Liver (tissue), 10 donors: ENCODE measurements at places on chromosomes 5 and 9. TPM values are rescaled to one million over a fixed set of nuclear protein-coding genes. Genes with fewer than 3 reads are reported as not detected.

TMC1 gene
- not detected for total RNA-seq

CBY3 gene
- not detected for total RNA-seq

LURAP1L gene
- total RNA-seq = 18.6 TPM

SLC25A2 gene
- 0.42 TPM for total RNA-seq

MLANA gene
- 0.25 TPM for total RNA-seq

CDH6 gene
- 1.0 TPM for total RNA-seq

GRCh38 chr9:121473229-121473628 lies 26.4 kb downstream of the GGTA1 start:
- no peak for DNase-seq

GRCh38 chr9:86589273-86589672 lies 235.1 kb upstream of the TUT7 start:
- DNase-seq = no peak

DNA sequence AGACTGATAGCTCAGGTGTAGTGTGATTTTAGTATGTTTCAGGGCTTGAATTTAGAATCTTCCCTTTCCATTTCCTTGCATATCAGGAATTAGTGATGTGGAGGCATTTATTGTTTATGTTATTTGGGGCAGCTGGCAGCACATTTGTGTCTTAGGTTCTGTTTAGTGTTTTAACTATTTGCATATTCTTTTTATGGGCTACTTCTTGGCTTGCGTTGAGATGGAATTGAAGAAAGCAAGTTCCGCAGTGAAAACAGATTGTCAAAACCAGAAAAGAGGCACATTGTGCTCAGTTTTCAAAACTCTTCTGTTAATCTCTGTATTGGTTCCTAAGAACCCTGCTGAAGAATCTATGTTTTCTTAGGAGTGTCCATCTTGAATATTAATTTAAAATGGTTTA lies 80.3 kb downstream of the ZSWIM6 start:
- no peak for DNase-seq

DNA sequence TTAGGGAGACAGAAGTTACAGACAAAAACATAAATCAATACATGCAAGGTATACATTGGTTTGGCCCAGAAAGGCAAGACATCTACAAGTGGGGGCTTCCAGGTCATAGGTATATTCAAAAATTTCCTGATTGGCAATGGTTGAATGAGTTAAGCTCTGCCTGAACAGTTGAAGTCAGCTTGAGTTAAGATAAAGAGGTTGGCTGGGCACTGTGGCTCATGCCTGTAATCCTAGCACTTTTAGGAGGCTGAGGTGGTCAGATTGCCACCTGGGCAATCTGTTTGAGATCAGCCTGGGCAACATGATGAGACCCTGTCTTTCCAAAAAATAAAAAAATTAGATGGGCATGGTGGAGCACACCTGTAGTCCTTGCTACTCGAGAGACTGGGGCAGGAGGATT lies 16.3 kb downstream of the TMC1 start:
- no peak for DNase-seq

DNA sequence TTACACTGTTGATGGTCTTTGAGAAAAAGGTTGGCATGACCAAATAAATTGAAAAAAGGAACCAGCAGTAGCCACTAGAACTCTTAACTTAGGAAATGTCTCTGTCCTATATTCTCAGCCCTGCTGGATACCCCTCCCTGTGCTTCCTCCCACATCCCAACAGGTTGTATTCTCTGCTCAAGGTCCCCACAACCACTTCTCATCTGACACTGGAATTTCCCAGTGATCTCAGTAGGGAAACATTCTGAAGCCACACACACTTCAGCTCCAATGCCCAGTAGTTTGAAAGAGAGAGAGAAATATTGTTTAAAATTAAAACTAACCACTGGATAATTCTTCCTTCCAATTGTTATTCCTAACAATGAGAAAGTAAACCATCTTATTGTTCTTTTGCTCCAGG lies 30.0 kb upstream of the NREP start:
- DNase-seq = no peak

GRCh38 chr5:96788112-96788749 lies 19.5 kb downstream of the ERAP1 start:
- DNase-seq = no peak

DNA sequence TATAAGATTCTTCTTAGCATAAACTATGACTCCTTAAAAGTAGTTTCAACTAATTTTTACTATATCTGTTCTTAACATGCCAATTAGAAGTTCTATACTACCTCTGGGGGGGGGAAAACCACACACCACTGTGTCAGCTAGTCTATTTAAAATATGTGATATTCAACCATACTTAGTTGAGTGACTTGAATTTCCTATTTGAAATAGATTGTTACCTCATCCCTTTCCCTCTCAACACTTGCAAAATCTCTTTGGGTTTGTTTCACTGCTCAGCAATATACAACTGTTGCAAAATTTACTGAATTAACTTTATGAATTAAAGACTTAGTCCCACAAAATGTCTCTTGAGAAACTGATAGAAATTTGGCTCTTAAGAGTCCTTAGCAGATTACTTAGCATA lies 151.1 kb upstream of the POU5F2 start:
- DNase-seq = no peak

DNA sequence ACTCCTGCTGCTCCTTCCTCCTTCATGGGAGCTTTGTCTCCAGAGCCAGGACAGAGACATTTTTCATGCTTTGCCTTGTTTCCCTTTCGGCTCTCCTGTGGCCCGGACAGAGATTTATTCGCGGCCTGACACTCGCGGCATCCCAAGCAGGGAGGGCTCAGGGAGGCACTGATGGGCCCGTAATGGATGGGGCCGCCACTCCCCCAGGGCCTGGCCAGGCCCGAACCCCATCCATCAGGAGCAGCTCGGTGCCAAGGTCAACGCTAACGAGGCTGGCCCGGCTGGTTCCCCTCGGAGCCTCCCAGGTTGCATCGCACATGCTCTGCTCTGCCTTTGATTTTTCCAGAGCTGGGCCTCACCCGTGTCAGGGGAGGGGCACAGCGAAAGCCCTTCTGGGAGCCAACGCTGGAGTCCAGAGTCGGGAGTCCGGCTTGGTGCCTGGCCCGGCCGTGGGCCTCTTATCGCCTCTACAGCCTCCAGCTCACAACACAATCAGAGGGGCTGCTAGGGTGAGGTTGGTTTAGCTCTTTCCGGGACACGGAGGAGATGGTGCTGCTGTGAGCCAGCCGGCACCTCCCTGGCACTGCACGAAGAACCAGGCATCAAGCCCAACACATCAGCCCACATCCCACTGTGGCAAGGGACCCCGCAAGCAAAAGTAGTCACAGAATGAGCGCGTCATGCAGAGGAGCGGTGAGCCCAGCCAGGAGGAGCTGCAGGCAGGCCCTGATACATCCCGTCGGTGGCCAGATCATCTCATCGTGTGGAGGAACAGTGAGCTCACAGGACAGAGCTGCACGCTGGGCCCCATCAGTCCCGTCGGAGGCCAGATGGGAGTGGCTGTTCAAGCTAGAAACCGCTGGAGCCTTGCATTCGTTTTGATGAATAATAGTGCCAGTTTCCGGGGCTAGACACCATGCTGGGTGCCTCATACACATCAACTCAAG lies 72.2 kb upstream of the BARHL1 start:
- DNase-seq = no peak

DNA sequence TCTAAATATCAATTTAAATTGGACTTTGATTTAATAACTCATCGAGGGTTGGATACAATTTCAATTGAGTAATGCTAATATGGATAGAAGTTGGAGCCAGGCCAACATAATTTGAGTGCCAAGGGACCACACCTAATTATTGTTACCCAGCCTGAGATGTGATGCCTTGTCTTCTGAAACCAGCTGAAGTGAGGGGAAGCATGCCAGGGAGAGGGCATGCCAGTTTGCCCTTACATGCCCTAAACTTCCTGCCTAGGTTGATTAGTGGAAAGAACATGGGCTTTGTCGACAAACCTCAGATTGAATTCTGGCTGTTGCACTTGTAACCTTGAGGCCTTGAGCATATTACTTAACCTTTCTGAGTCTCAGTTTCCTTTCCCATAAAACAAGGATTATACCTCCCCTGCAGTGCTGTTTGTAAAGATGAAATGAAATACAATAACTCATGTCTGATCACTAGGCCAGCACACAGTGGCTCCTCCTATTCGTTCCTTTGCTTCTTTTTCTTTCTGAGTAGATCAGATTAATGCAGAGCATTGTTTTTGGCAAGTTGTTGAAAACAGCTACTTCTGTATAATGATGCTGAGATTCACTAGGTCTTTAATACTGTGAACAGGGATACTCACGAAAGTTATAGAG lies 412.8 kb downstream of the TLE4 start:
- DNase-seq = no peak

GRCh38 chr5:55777332-55777731 lies 39.5 kb downstream of the DDX4 start:
- DNase-seq = no peak

DNA sequence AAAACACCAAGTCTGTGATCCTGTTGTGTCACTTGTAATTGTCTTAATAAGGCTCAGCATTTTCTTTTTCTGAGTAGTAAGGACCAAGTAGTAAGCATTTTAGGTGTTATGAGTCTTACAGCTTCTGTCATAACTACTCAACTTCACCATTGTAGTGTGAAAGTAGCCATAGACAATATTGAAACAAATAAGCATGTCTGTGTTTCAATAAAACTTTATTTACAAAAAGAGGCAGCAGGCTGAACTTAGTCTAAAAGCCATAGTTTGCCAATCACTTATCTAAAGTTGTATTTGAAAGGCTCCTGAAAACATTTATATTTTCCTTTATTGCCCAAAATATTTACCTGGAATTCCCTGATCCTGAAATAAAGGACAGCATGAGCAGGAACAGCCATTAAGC lies 796.1 kb downstream of the CDH12 start:
- DNase-seq = no peak
